ENCODE measurements at places on chromosomes 6 and 20.

GRCh38 chr6:69901361-69901760 is 35.0 kb downstream of the COL19A1 start:
- H3K27me3 ChIP-seq = no peaks in the 10 kb centered on the region
- no peaks in the 10 kb centered on the region for H3K4me1 ChIP-seq
- DNase-seq = no peak
- H3K27ac ChIP-seq = no peak overlapping the region
- no peaks in the 10 kb centered on the region for H3K36me3 ChIP-seq
- H3K4me3 ChIP-seq = no peak overlapping the region

GRCh38 chr6:3337521-3338350 is 79.0 kb downstream of the PSMG4 start:
- no peak overlapping the region for H3K27ac ChIP-seq
- no peaks in the 10 kb centered on the region for H3K36me3 ChIP-seq
- H3K27me3 ChIP-seq = no peaks in the 10 kb centered on the region
- DNase-seq = no peak

DNA sequence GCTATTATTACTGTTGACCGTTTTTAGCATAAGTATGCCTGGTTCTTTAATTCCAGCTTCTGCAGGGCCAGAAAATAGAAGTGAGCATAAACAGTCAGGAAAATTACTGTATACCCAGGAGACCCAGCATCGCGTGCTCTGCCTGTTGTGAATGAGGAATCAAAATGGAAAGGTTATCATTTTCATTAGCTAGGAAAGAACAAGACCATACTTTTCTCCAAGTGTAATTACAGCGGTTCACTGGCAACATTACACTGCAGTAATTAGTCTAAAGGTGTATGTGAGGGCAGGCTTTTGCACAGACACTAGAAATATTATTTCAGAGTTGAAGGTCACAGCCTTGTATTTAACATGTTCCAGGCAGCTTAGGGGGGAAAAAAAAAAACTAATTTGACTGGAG is 403.8 kb upstream of the SOX4 start:
- no peaks in the 10 kb centered on the region for H3K27me3 ChIP-seq
- no peak overlapping the region for H3K4me3 ChIP-seq
- H3K4me1 ChIP-seq = no peaks in the 10 kb centered on the region

- no peak overlapping the region for H3K27ac ChIP-seq
- H3K4me1 ChIP-seq = peaks cover 4% of the 10 kb centered on the region
- H3K27me3 ChIP-seq = no peaks in the 10 kb centered on the region
- H3K36me3 ChIP-seq = no peaks in the 10 kb centered on the region
Measured at GRCh38 chr20:31972471-31973021, 4.6 kb downstream of the XKR7 start.

GRCh38 chr6:128600397-128600951 is 80.1 kb upstream of the PTPRK start:
- H3K4me3 ChIP-seq = no peak overlapping the region
- no peaks in the 10 kb centered on the region for H3K27me3 ChIP-seq
